ENCODE measurements at places on chromosomes 7 and 10.

- no peak for DNase-seq
These were observed 39.5 kb downstream of the ETV1 start for GRCh38 chr7:13949939-13950338.

DNA sequence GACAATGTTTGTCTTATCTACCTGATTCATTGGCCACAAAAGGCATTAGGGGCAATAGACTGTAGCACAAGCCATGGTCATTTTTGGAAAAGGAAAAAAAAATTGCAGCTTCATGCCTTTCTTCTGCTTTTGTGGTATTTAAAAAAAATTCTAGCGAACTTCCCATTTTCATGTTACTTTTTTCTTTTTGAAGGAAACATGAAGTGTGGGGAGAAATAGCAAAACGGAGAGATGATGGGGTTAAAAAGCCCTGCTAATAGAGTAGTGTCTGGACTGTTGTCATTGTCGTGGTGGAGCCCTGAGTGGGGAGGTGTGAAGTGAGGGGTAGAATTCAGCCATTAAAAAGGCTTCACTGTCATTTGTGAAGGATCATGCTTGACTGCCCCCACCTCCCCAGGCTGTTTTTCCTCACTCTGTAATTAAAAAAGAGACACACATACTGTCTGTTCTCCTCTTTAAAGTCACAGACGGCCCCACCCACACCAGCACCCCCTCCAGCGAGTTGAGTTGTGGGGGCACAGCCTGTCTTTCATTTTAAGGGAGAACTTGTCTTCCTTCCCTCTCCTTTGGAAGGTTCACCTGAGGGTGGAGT lies 272.4 kb downstream of the CREB5 start:
- no peak for DNase-seq

GRCh38 chr7:129205126-129205818 lies 16.8 kb downstream of the SMO start:
- DNase-seq: no peak

GRCh38 chr10:101837748-101838147 lies 5.9 kb downstream of the KCNIP2 start:
- no peak for DNase-seq

DNA sequence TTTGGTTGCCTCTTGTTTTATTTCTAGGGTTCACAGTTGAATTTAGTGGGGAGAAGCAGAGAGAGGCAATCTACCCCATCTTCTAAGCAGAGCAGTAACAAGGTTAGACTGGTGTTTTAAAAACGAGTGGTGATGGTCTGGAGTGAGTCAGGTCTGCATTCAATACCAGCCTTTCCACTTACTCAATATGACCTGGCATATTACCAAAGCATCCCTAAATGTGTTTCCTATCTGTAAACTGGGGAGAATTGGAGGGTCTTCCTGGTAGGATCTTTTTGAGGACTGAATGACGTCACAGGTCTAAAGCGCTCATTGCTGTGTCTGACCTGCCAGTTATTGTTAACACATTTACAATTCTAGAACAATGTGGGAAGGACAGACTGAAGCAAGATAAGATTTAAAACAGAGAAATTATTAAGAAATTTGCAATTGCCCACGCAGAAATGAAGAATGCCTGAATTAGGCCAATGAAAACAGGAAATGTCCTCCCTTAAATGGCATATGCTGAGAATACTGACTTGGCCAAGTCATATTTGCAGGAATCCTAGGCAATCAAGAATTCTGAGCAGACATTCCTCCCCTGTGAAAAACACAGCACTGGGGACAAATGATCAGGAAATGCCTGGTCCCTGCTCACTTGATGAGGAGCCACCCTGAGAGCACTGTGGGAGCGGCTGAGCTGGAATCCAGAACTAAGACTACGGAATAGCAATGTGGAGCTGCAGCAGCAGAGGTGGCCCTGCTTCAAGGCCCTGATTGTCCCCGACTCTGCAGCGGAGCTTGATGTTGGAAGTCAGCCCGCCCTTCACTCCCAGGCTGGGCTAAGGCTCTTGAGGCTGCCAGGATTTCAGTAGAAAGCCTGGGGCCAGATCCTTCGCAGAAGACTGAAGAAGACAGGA lies 184.5 kb upstream of the CXCL12 start:
- DNase-seq: no peak

GRCh38 chr7:2040893-2041270 lies 191.9 kb downstream of the MAD1L1 start:
- no peak for DNase-seq

DNA sequence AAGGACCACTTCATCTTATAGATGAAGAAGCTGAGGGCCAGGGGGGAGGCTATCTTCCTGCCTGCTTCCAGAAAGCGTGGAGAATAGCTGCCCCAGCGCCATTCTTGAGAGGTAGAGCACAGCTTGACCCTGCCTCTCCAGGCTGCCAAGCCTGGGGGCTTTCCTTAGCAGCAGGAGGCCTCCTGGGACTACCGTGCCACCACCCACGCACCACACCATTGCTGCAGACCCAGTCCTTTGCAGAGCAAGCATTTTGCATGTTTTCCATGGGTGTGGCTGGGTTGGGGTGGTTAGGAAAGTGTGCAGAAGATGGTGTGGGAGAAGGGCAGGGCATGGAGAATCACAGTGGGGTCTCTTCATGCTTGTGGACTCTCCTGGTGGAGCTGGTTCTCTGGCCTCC lies 64.9 kb downstream of the TBXAS1 start:
- DNase-seq: no peak

GRCh38 chr7:71504697-71505441 lies 372.9 kb downstream of the GALNT17 start:
- DNase-seq: no peak

Data from left lung (tissue), 14 donors.